H1 (cell line): ENCODE measurements at places on chromosomes 6 and 20.

GRCh38 chr20:23047001-23047737, 2.3 kb downstream of the THBD start:
- no peak for DNase-seq

- DNase-seq: no peak
These were observed 6.1 kb downstream of the TOX2 start for GRCh38 chr20:43920797-43921196.

DNA sequence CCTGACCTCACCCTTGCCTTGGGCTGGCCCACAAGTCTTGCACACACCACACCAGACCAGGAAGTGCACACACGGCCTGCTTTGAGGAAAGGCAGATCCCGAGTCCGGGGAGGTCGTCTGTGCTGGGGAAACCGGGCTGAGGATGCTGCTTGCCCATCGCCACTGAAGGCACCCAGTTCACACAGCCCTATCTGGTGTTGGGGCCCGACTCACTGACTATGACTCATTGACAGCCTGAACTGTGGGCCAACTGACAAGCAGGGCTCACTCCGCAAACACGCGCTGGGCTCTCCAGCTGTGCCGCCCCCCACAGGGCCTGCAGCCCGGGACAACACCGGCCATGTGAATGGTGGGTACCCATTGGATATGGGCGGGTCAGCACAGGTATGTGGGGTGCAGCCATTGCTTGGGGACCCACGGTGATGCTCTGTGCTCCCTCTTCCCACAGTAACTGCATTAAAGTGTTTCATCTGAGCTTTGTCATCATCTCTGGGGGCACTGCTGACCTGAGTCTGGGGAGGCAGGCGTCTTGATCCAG, 1.6 kb downstream of the SAMD10 start:
- no peak for DNase-seq

DNA sequence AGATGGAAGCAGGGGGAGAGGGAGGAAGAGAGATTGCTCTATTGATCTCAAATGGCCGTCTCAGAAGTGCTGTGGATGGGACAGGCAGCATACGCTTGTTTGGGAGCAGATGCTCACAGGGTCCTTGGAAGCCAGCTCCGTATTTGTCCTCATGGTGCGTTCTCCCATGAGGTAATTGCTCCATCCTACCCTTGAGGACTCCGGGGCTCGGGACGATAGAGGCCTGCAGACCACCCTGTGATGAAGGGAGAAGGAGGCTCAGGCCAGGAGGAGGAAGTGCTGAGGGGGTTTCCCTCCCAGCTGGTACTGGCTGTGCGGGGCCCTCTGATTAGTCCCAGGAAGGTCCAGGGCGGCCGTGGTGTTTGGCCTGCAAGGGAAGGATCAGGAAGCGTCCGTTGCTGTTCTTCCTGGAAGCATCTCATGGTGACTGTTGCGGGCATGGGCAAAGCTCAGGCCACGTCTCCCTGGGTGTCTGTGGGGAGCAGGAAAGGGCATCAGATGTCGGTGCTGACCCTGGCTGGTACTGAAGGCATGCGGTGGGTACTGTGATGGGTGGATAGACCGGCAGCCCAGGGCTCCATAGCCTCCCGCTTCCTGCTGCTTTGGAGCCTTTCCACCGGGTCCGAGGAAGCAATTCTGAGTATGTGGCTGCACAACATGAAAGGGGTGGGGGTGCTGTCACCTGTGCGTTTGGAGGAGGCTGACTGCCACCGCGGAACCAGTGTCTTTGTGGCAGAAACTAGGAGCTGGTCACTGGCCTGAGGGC, 158.3 kb downstream of the SYCP2 start:
- no peak for DNase-seq

GRCh38 chr6:84350397-84350796, 123.0 kb upstream of the CEP162 start:
- DNase-seq: no peak

DNA sequence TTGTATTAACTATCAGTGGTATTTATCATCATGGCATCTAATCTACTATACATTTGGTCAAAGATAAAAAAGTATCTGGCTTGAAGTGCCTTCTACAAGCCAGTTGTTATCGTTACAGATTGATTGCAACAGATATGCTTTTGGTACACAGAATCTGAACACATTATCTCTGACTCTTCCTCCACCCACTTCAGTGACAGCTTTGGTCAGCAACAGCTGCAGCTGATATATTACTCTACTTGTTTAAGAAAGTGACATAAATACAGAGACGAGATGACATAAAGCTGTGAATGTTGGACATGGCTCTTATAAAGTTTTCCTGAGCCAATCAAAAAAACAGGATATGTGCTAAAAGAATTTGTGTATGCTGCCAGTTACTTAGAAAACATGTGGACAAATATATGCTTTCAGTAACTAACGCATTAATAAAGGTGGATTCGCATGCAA, 77.6 kb downstream of the HIVEP2 start:
- no peak for DNase-seq

- no peak for DNase-seq
These were observed 40.8 kb downstream of the DNAH8 start for GRCh38 chr6:38755874-38756273.

DNA sequence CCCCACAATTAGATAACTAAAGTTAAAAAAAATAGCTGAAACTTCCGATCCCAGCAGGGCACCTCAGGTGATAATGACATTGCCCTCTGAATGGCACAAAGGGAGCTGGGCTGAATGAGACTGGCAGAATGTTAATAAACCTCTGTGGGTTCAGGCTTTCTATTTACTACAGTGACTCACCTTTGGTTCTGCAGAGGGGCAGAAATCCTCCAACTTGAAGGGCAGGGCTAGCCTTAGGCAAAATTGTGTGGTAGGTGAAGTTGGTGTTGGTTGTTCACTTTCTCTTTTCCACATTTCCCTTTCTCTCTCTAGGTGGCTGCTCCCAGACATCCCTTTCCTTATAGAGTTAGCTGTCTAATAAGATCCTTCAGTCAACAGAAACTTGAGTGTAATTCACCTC, 625.2 kb downstream of the EPM2A start:
- DNase-seq: no peak

DNA sequence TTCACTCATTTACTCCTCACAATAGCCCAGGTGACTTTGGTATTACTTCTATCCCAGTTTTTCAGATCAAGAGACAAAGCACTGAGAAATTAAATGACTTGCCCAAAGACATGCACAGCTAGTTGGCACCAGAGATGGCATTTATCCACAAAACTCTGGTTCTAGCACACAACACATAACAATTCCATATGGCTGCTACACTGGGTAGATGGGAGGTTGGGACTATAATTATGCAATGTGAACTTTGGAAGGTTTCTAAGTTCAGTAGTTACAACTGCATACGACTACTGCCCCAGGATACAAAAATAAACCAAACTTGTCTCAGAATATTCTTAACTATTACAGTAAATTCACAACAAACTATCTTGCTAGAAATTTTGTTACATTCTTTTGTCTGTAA, 54.2 kb upstream of the MLIP start:
- no peak for DNase-seq

DNA sequence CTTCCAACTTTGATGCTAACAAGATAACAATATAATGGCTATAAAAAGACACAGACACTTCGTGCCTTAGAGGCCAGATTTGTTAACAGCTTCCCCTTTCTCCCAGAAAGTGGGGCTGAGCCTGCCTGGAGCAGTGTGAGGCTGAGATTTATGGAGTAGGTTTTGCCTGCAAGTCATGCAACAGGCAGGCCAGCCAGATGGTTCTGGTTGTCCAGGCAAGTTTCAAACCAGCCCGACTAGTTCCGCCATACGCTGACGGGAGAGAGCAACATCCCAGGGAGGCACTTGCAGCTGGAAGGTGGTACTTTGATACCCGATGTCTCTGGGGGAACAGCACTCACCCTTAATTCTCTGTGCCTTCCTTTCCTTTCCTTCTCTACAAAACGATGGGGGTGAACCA, 81.3 kb upstream of the NAA20 start:
- DNase-seq: no peak

- no peak for DNase-seq
These were observed 28.2 kb upstream of the NOX3 start for GRCh38 chr6:155483858-155484257.

DNA sequence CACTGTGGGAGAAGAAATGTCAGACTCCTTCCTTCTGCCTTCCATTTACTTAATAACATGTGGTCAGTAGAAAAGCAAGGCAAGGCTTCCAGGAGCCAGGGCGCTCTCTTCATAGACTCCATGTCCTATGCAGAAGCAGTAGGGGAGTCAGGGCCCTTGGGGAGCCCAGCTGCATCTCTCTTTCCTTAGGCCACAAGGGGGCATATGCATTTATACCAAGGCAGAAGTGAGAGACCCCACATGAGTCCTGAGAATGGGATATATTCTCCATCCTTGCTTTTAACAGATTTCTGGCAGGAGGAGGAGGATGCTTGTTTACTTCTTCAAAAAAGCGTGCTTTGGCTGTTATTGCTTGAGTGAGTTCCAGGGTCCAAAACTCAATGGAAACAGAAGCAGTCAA, 198.5 kb downstream of the HIVEP2 start:
- peak; percentile 58 for DNase-seq

DNA sequence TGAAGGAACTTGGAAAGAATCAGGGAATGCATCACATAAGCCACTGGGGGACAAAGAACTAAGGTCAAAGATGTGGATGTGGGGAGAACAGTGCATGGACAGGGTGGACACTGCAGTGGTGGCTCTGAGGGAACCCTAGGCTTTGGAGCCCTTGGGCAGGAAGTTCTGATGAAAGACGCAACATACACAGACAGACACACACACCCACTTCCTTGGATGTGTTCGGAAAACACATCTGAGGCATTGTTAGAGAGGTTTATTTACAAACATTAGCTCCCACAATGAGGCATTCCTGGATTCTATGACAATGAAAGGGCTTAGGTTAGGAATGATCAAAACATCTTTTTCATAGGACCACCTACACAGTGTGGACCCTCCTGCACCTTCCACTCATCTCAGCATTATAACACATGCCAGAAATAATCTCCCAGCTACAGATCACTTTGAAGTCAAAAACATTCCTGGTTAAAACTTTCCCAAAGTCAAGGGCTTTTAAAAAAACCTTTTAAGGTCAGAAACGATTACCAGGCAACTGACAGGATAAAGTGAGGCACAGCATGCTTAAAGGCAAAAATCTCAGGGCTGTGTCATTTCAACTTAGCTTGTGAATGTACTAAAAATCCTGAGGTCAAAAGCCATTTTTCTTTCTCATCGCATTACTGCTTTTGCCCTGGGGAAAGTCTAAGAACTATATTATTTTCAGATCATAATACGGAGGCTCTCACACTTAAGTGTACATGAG, 6.4 kb upstream of the METTL24 start:
- DNase-seq: no peak

DNA sequence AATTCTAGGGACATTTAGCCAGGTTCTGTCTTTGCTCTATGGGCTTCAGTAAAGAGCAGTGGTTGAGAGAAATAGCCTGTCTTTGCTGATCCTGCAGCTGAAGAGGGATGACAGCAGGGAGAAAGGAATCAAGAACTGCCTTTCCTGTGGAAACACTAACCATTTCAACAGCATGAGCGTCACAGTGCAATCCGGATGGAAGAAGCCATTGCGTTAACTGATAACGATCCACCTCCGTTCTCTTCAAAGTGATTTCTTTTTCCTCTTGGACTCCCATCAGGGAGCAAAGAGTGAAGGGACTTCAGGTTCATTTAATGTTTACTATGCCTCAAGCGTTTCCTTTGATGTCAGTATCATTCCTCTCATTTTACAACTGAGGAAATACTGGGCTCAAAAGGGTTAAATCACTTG, 35.2 kb upstream of the EEF1E1 start:
- no peak for DNase-seq

DNA sequence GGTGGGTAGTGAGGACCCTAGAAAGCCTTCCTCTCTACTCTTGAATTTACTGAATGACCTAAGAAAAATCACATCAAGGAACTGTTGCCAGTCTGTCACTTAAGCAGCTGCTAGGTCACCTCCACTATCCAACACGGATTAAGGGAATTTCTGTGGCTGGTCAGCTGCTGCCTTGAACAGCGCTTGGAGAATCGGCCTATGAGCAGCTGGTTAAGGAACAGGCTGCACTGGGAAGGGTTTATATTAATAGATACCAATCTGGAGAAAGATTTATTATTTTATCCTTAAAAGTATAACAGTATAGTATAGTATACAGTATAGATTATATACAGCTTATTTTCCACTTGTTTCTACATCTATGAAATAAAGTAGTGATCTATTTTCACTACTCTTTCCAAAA, 6.5 kb downstream of the PTPRK start:
- no peak for DNase-seq

- DNase-seq: no peak
These were observed 52.9 kb downstream of the NEDD9 start for GRCh38 chr6:11179419-11180202.

- DNase-seq: peak; percentile 47
These were observed 88.9 kb upstream of the ATXN1 start for GRCh38 chr6:16849988-16850680.

GRCh38 chr6:121310495-121310894, 23.8 kb downstream of the TBC1D32 start:
- DNase-seq: no peak

GRCh38 chr20:3202965-3203314, 1.5 kb downstream of the DDRGK1 start:
- no peak for DNase-seq

DNA sequence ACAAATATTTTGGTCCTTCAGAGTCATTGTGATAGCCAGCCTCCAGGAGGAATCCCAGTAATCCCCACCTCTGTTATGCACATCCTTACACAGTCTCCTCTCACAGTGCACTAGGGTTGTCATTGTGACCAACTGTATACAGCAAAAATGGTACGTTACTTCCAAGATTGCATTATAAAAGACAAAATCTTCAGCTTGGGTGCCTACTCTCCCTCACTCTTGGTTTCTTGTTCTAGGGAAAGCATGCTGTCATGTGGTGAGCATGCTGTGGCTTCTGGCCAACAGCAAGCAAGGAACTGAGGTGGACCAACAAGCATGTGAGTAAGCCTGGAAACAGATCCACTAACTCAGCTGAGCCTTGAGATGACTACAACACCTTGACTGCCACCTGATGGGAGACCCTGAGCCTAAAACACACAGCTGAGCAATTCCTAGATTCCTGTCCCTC, 130.1 kb upstream of the DST start:
- DNase-seq: no peak

DNA sequence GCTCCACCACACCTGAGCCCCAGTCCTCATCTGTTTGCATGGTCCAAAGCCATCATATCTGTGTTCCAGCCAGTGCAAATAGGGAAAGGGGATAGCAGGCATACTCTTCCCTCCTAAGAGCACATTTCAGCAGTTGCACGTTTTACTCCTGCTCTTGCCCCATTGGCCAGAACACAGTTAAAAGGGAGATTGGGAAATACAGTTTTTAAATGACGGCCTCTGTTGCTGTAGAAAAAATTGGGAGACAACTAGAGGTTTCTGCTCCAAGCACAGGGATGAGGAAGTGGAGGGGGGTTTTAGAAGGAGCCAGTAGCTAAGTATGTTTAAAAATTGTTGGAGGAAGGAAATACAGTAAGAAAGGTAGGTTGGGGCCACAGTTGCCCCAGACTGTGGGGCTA, 14.6 kb upstream of the STK35 start:
- DNase-seq: no peak

GRCh38 chr6:130147111-130147510, 75.6 kb downstream of the SAMD3 start:
- no peak for DNase-seq

- no peak for DNase-seq
These were observed 774.2 kb upstream of the EYS start for GRCh38 chr6:66481216-66481615.
